IMR-90 (cell line): ENCODE measurements at places on chromosomes 16 and 17. TPM values are rescaled to one million over a fixed set of nuclear protein-coding genes. Genes with fewer than 3 reads are reported as not detected.

ASPA gene
- not detected in 2 replicates for total RNA-seq

PPM1E gene
- total RNA-seq, result under 0.01 TPM in 2 replicates

DNA sequence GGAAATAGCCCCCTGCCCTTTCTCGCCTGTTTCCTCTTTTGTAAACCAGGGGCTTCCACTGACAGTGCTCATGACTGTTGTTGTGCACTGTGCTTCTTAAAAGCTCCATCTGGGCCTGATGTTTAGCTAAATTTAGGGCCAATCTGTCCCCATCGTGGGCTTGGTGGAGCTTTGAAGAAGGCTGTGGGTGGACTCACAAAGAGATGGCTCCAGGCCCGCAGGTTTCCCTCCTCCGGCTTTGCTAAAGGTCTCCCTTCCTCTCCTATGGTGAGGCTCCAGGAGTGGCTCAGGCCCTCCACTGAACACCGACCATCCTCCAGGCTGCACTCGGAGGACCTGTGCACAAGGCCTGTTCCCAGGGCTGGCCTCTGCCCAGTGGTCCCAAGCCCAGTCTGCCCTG is 30.2 kb upstream of the XPO6 start:
- no peak overlapping the region for H3K27ac ChIP-seq
- H3K4me1 ChIP-seq, result no peaks in the 10 kb centered on the region
- no peaks in the 10 kb centered on the region for H3K36me3 ChIP-seq
- peaks cover 6% of the 10 kb centered on the region for H3K27me3 ChIP-seq
- no peak for DNase-seq
- no peak overlapping the region for H3K4me3 ChIP-seq

DNA sequence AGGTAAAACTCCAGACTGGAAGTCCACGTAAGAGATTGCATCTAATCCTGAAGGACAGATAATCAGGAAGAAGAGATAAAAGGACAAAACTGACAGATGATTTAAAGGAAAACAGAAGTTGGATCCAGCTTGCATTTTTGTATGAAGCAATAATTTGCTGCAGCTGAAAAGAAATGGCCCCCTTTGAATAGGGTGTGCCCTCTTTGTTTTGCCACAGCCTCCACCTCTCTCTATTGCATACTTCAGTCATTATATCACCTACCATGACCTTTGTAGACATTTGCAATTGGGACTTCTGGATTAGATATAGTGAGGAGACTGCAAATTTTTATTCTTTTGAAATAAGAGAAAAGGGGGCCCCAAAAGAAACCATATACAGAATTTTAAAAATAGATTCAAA is 8.1 kb downstream of the NOG start:
- H3K27ac ChIP-seq, result no peak overlapping the region
- H3K36me3 ChIP-seq, result no peaks in the 10 kb centered on the region
- DNase-seq, result no peak
- no peak overlapping the region for H3K4me3 ChIP-seq
- H3K27me3 ChIP-seq, result peaks cover 12% of the 10 kb centered on the region
